Effector memory CD4-positive, alpha-beta T cell (primary cell): ENCODE measurements at places on chromosomes 5 and 9.

- no peak for DNase-seq
Measured at GRCh38 chr5:1130218-1130946, 18.5 kb upstream of the SLC12A7 start.

GRCh38 chr9:11962327-11962726, 730.9 kb upstream of the TYRP1 start:
- DNase-seq = no peak

GRCh38 chr9:33835625-33836260, 18.8 kb downstream of the UBE2R2 start:
- DNase-seq = no peak

GRCh38 chr5:53425687-53426511, 54.5 kb upstream of the FST start:
- DNase-seq = no peak

- DNase-seq = no peak
Measured at GRCh38 chr5:160655717-160656116, 196.3 kb downstream of the ATP10B start.

DNA sequence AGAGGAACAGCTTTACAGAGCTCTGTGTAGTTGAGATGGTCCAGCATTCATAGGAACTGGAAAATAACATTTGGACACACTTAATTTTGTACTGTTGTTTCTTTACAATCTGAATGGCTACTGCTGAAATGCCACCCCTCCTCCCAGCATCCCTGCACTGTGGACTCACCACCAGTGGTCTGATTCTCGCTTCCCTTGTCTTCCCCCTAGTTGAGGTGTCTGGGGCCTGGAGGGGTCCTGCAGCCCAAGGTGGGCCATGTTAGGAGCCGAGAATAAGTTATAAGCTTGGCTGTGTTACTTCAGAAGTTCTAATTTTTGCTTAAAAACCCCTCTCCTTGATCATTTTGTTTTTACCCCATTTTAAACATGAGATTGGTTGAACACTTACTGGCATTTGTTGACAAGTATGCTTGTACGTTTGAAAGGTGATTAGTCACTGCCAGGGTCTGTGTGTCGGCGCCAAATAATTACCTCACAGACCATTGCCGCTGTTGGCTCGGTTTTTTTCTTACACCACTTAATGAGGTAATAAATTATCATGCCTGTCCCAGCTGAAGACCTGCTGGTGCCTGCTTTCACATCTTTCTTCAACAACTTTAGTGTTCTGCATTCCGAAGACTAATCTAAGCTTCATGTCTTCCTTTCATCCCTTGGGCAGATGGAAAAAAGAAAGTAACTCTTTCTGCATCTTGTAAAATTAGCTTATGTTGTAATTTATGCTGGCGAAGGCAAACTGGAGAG, 65.8 kb downstream of the MCCC2 start:
- DNase-seq = no peak

GRCh38 chr9:3006851-3007250, 163.0 kb upstream of the PUM3 start:
- DNase-seq = no peak

DNA sequence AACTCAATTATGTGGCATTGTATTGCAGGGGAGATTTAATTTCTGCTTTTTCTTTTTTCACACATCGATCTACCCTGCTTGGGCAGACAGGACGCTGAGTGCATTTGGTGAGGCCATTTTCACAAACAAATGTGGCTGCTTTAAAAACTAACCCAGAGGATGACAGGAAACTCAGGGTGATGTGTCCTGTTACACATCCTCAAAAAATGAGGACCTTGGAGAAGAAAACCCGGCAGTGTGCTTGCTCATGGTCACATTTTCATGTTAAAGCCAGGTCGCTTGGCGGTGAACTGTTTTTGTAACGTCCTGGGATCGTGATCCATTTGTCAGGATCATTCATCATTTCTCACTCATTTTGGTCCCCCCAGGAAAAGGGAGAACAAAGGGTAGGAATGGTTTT, 478.3 kb upstream of the ADAMTS16 start:
- no peak for DNase-seq

GRCh38 chr5:80764786-80765185, 110.0 kb upstream of the DHFR start:
- DNase-seq = no peak

- no peak for DNase-seq
Measured at GRCh38 chr5:135930949-135931295, 23.9 kb downstream of the LECT2 start.

GRCh38 chr5:167528651-167529050, 762.8 kb upstream of the WWC1 start:
- DNase-seq = no peak

DNA sequence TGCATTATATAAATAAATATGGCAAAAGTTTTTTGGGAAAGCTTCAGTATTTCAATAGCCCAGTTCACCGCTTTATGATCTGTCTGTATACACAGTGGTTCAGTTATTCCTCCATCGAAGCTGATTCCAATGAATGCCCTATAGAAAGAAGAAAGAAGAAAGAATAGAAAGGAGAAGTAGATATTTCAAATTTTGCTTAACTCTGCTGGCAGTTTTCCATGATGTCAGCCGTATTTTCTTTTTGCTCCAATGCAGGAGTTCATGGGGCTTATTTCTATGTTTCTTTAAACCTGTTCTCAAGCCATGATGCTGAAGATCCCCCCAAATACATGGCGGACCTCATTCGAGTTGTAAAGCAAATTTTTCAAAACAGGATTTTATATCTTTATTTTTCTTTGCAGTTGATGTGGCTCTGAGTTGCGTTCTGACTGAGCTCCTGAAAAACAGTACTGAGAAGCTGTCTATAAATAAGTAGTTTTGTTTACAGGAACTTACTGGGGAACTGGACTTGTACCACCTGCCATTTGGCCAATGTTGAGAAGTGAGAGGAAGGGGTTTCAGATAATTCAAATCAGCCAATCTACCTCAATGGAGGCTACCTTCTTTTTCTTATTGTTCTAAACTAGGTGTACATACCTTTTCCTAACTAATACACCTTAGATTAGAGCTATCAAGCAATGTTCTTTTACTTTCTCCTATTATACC, 418.5 kb upstream of the MEF2C start:
- no peak for DNase-seq

DNA sequence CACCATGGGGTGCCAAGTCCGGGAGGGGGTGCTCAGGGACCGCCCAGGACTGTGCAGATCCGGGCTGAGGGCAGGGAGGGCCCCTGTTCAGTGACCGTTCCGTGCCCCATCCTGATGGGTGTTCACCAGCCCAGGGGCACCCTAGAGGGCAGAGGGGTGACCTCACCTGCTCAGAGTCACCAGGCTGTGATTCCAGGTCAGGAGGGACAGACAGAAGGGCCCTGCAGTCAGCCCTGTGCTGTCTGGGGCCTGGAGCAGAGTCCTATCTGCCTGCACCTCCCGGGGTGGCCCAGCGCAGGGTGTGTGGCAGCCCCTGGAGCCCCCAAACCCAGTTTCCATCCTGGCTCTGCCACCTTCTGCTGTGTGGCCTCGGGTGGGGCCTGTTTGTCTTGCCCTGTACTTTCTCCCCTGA, 241.9 kb downstream of the PBX3 start:
- DNase-seq = no peak

- no peak for DNase-seq
Measured at GRCh38 chr9:129282272-129282671, 104.2 kb upstream of the IER5L start.

DNA sequence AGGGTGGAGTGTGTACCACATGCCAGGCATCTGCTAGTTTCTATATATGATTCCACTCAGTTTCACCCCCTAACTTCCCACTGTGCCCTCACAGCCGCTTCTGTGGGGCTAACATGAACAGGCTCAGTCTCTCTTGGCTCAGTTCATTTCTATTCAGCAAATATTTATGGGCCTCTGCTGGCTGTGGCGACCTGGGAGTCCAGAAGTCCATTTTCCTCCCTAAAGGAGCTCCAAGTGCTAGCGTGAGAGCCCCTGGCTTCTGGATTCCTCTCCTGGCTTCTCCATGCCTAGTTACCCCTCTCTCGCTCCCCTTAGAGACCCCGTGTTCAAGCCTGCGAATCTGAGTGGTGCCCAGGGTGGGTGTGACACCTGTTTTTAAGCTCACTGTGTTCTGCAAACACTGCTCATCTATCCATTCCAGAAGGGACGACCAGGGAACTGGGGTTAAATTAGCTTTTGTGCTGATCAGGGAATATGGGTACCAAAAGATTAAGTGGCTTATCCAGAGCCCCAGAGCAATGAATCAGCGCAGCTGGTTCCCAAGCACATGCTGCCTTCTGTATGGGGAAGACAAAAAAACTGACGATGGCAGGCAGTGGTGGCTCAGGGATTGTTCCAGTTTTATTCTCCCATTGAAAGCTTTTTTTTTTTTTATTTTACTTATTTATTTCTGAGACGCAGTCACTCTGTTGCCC, 57.6 kb downstream of the HMCN2 start:
- no peak for DNase-seq

DNA sequence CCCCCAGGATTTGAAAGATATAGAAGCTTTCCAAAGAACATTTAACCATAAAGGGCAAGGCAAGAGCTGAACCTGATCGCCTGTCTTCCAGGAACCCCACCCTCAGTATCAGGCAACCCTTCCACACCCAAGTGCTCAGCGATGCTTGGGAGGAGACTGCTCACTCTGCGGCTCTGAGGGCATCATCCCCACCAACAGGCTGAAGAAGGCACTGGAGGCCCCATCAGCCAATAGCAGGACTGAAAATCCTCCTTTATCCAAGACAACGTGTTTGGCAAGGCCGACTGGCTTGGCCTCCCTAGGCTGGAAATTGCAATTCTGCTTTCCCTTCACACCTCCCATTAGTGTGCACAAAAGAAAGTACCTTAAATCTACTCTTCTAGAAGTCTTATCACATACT, 1.4 kb upstream of the PPP2CA start:
- DNase-seq = no peak

DNA sequence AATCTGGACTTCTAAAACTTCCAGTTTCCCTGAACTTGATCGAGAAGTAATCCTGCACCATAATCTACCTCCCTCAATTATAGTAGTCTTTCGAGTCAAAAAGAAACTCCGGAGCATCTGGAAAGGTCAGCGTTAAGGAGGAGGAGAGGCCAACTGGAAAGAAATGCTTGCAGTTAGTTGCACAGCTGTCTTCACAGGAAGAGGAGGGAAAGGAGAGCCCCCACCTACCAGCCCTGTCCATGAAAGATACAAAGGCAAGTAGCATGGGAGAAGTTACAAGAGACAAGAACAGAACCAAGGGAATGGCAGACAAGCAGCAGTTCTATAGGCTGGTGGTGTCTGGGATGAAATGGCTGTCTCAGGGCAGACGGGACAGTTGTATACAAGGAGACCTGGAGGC, 170.6 kb downstream of the RAB3C start:
- no peak for DNase-seq

DNA sequence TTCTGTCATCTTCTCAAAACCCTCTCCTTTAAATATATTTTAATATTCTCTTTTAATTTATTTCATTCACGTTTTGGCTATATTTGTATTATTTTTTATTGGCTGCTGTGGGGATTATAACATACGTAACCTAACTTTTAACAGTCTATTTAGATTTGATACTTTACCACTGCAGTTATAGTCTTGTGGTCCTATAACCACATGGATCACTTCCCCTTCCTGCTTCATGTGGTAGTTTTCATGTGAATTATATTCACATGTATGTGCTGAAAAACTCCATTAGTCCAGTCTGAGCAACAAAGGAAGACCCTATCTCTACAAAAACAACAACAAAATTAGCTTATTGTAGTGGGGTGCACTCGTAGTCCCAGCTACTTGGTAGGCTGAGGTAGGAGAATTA, 34.3 kb downstream of the CENPP start:
- DNase-seq = no peak

- DNase-seq = no peak
Measured at GRCh38 chr5:14818931-14819790, 52.4 kb downstream of the ANKH start.

GRCh38 chr9:136213733-136214132, 8.8 kb upstream of the LHX3 start:
- no peak for DNase-seq

- DNase-seq = no peak
Measured at GRCh38 chr5:169695025-169695625, 58.0 kb downstream of the DOCK2 start.

DNA sequence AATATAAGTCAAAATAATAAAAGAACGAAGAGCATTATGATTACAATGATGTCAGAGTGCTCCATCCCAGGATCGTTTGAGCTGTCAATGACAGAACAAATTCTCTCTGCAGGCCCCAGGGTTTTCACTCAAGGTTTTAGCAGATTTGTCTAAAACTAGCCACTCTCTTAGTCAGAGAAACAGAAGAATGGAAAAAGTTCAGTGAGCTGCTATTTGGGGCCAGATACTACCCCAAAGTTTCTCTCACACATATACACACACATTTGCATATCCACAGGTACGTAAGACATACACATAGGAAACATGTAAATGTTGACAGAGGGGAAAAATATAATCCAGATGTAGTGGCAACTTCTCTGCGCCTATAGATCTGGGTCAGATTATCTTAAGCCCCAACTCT, 76.3 kb upstream of the SEMA6A start:
- no peak for DNase-seq

DNA sequence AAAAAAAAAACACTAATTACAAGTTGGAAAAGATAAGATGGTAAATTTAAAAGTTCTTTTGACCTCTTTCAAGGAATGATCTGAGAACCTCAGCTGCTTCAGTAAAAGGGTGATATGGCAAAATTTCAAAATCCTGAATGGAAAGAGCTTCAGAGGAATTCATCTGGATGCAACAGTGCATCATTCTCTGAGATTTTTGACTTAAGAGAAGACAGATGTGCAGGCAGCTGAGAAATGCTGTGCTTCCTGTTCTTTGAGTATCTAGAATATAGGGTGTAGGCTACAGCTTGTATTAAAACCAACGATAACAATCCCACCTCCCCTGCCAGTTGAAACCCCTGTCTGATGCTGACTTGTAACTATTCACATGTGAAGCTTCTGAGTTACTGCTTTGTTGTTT, 6.2 kb downstream of the FRMPD1 start:
- no peak for DNase-seq

DNA sequence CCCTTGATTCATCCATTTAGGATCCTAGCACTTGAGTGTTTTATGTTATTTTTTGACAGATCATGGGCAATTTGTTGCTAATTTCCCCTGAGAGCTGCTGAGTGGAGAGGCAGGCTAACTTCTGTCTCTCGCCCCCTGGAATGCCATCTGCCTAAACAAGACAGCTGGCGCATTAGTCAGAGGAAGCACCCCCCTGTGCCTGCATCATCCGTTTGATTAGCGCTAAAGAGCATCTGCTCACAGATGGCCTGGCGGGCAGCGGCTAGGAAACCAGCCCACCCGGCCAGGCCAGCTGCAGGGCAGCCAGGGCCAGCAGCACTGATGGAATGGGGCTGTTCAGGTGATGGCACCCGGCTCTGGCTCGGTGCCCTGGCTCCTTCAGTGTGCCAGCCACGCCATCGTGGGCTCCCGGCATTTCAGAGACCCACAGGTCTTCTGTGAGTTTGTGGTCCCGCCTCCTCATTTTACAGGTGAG, 22.9 kb upstream of the ASS1 start:
- DNase-seq = no peak

- no peak for DNase-seq
Measured at GRCh38 chr5:1204693-1205242, 3.4 kb downstream of the SLC6A19 start.
